ENCODE measurements at places on chromosomes 4 and X.

GRCh38 chr4:81790477-81790876 is 318.8 kb upstream of the RASGEF1B start:
- no peak for DNase-seq

GRCh38 chrX:63889001-63889400 is 104.0 kb upstream of the ARHGEF9 start:
- no peak for DNase-seq

DNA sequence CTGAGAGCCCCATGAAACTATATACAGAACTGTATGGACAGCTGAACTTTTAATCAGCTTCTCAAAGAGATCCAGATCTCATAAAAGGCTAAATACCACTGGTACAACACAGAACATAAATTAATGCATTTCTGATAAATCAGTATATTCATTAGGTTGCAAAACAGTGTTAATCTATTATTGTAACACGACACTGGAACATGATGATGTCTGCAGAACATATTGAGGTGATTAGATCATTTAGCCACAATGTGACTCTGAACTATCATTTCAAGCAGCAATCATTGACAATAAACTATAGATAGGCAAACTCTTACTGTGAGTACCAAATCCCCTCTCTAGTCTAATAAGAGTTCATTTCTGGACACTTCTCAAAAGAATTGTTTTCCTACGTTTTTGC is 50.3 kb downstream of the GASK1B start:
- no peak for DNase-seq

GRCh38 chrX:123358457-123358856 is 174.4 kb downstream of the GRIA3 start:
- DNase-seq = no peak

- DNase-seq = no peak
These were observed 77.3 kb downstream of the AFF2 start for GRCh38 chrX:148577741-148578140.

DNA sequence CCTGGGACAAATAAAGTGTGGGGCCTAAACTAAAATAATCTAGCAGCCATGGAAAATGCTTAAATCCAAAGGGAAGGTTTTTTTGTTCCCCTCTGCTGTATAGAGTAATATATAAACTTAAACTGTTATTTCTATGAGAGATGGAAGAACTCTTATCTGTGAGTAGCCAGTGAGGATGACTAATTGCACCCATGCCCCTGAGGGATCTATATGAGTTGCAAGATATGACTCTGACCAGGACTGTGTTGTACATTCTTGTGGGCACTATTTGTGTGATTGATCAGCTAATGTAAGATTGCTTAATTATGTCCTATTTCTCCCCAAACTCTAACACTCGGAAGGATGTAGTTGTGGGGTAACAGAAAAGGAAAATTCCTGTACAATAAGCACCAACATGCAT is 35.2 kb upstream of the AMBN start:
- no peak for DNase-seq

DNA sequence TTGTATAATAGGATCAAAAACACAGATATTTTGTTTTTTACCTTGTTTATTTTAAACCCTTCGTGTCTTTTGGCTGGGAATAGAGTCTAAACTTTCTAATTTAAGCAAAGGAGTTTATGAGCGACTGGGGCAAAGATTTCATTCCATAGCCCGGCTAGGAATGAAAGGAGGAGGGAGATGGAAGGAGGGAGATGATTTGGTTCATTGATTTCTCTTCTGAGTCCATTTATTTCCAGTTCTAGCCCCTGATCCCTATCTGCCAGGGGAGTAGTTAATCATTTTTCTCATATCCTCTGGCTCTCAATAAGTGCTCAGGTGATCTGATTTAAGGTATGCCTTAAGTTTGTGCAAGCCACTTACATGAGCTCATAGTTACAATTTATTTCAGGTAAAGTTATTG is 120.0 kb downstream of the SPRY1 start:
- DNase-seq = no peak

- DNase-seq = no peak
These were observed 42.3 kb upstream of the SRD5A3 start for GRCh38 chr4:55303760-55304165.
